NCI-H1417 treated with DMSO at 0.1 percent for 48 hours (cell line): ENCODE measurements at places on chromosomes 4 and X.

- DNase-seq = no peak
Observed at GRCh38 chr4:102625232-102625930, 124.2 kb downstream of the NFKB1 start.

DNA sequence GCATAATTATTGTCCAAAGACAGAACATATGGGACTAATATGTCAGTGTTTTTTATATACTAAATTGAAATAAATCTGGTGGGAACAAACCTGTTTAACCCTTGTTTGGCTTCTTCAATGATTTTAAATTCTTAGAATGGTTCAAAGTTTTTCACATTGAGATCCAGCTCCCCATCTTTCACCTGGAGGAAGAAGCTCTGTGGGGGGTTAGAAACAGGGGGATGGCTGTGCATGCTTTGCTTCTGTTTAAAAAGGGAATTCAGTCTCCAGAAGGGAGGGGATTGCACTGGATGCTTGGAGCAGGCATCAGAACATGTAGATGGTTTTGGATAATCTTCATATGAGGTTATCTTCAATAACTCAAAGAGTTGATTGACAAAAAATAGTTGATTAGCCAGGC is 72.1 kb downstream of the GALNT7 start:
- no peak for DNase-seq

GRCh38 chr4:121934635-121935034 is 17.2 kb downstream of the TRPC3 start:
- no peak for DNase-seq

GRCh38 chr4:168831585-168831918 is 178.5 kb downstream of the CBR4 start:
- DNase-seq = no peak

DNA sequence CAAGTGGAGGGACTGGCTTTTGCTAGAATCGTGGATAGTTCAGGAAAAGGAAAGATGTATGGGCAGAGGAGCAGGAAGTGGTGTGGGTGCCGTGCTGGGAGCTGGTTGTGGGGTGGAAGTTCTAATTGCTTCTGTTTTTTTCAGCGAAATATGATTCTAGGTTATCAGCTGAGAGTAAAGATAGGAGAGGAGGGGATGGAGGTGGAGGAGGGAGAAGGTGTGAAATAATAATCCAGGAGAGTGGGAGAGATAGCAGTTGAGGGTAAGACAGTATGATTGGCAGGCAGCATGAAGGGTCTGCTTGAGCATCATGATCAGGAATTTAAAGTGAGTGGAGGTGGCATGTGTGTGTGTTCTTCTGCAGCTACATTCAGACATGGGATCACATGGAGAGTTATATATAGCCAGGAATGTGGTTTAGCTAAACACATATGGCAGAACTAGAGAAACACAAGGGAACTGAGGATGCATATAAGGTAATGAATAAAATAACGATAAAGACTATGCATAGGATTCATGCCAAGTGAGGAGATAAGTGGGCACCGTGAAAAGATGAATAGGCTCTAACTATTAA is 133.7 kb downstream of the ANK2 start:
- DNase-seq = no peak

GRCh38 chrX:19912-20571 is 261.1 kb upstream of the PLCXD1 start:
- DNase-seq = no peak

GRCh38 chr4:143225167-143225566 is 40.5 kb downstream of the USP38 start:
- no peak for DNase-seq

- peak; percentile 5 for DNase-seq
Observed at GRCh38 chrX:70433848-70434351, 10.7 kb upstream of the DLG3 start.

- DNase-seq = no peak
Observed at GRCh38 chr4:62865261-62865660, 1544.0 kb downstream of the TECRL start.

DNA sequence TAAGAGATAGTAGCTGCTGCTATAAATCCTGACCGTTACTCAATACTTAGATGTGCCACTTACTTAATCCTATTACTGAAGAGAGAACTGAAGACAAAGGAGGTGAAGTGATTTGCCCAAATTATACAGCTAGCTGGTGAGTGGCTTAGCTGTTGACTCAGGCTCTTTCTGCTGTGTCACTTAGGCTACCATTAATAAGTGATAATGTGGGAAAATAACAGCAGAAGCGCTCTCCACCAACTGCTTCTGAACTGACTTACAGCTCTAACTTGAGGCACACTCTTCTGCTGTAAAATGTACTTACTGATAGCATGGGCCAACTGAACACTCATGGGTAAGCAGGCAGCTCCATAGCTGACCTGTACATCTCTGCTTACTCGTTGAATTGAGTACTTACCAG is 7.5 kb upstream of the KLHL5 start:
- DNase-seq = no peak

DNA sequence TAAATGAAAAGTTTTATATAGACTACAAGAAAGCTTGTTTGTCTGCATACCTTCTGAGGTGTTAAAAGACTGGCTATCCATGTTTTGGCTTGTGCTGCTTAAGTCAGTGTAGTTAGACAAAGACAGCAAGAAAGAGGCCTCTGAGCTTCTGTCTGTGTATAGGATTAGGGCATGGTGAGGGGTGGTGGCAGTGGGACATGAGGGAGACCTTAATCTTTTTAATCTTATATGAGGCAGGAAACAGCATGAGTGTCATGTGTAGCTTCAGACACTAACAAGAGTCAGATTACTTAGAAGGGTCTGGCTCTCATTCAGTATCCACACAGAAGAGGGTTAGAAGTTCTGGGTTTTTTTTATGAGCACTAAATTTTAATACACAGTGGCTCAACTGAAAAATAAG is 213.3 kb downstream of the GABRG1 start:
- DNase-seq = no peak

GRCh38 chrX:15194146-15194545 is 75.7 kb downstream of the ASB9 start:
- DNase-seq = no peak

DNA sequence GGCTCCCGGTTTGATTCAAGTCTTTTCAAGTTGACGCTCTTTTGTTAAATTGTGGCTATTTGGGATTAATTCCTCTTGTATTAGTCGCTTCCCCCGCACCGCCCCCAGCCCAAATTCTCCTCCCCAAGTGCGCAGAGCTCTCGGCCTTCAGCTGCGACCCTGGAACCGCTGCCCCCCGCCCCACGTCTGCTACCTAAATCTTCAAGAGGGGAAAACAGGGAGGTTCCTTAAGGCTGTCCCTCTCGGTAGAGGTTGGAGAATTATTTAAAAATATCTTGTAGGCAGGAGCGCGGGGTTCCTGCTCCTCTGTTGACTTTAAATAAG is 860 bp upstream of the RPS6KA3 start:
- DNase-seq = no peak

- DNase-seq = no peak
Observed at GRCh38 chr4:114911111-114911510, 202.3 kb downstream of the NDST4 start.

GRCh38 chr4:120796271-120796670 is 126.3 kb downstream of the PRDM5 start:
- DNase-seq = no peak

DNA sequence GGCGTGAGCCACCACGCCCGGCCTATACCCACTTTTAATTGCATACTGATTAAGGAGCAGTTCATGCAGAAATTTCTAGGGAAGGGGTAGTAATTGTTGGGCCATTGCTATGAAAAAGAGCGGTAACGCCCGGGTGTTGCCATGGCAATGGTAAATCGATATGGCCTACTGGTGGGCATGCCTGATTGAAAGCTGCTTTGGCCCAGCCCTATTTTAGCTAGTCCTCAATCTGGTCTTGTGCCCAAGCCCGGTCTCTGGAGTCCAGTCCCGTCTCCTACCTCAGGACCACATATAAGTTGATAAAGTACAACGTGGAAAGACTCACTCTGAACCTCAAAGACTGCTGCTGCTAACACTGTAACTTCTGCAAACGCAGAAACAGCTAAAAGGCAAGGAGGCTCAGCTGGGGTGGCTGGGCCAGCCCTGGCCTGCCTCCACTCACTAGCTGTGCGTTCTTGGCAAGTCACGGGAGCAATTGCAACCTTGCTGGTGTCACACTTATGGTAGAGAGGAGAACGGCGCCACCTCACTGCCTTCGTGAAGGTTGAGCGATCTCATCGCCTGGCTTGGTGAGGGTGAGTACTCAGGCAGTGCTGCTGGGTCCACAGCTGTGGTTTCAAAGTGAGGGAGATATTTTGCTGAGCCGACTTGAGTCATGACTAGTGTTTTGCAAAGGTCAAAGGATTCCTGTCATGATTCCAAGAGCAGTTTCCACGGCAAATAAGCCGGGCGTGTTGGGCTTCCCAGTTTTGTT is 57.0 kb upstream of the GRPEL1 start:
- no peak for DNase-seq

DNA sequence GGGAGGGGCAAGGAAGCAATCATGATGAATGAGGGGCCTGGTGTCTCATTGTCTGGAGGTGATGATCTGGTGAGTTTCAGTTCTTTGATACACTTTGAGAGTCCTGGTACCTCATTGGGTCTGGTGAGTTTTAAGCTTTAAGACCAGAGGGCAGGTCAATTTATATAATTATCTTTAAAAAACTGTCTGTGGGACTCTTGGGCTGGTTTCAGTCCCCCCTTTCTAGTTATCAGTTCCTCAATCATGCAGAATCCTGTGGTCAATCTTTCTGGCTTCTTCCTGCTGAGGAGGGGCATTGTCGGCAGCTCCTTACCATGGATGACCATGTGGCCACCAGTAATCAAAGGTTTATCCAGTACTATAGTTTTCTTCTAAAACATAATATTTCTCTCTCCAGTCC is 789.1 kb downstream of the PCDH18 start:
- DNase-seq = no peak

DNA sequence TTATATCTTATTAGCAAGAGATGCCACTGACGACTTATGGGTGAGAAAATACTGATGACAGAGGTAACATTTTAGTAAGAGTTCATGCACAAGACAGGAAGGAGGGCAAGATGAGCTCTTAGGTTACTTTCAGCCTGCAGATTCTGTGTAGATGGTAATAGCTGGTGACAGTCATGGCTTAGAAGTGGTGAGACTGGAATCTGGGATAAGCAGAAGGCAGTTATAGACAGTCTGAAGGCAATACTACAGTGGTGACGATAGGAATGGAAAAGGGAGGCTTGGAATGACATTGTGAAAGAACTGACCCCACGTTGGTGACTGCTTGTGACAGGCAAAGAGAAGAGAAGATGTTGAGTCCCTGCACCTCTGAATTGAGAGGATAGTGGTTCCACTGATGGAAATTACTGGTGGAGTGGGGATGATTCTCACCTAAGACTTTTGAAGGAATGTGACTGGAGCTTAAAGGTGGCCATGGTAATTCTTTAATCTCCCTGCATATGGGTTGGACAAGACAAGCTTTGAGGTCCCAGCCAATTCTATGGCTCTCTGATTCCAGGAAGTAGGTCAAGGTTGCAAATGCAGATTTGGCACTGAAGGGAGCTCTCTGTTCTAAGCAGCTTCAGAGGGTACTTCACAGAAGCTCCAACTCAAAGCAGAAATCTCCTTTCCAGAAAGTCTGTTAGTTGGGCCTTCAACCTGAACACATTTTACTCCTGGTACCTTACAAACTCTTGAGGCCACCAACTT is 99.7 kb downstream of the RASL11B start:
- no peak for DNase-seq

- DNase-seq = peak; percentile 29
Observed at GRCh38 chrX:40266490-40267333, 169.0 kb upstream of the BCOR start.

- DNase-seq = no peak
Observed at GRCh38 chrX:133786382-133786781, 199.0 kb downstream of the GPC3 start.

- DNase-seq = no peak
Observed at GRCh38 chr4:152115794-152116193, 355.0 kb upstream of the GATB start.

DNA sequence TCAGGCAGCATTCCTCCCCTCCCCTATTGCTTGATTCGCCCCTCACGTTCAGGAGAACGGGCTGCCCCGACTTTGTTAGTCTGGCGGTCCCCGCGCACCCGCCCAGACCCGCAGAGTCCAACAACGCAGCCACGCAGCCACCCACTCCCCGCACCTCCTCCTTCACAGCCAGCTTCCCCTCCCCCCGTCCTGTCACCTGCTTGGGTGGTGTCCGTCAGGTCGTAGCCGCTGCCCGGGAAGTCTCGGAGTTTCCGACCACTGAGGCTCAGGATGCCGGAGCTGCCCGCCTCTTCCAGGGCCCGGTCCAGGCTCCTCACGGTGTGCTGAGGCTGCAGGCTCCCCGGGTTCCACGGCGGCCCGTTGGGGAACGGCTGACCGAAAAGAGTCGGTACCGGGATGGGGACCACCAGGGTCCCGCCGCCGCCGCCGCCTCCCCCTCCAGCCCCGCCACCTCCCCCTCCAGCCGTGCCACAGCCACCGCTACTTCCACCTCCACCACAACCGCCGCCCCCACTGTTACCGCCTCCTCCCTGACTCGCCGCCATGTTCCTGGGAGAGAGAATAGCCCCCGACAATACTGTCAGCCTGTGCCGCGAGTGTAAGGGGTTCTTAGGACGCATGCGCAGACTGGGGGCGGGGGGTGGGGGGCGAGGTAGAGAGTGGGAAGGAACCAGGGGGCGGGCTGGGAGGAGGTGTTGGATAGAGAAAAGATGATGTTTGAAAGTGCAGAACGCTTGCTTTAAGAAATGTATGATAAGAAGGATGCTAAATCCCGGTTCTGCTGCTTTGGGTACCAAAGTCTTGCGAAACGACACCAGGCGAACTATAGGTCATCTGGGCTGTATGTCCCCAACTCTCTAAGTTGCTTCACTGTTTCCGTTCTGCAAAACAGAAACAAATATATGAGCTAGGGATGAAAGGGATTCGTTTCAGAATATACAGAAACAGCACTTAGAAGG is at the start of gene LRCH2:
Gene LRCH2 (minus strand): TSS at position 600 of the 959 bp plus-strand sequence. CDS start 55 bp downstream, at position 545.
- no peak for DNase-seq
